ENCODE measurements at places on chromosomes 12 and 14.

DNA sequence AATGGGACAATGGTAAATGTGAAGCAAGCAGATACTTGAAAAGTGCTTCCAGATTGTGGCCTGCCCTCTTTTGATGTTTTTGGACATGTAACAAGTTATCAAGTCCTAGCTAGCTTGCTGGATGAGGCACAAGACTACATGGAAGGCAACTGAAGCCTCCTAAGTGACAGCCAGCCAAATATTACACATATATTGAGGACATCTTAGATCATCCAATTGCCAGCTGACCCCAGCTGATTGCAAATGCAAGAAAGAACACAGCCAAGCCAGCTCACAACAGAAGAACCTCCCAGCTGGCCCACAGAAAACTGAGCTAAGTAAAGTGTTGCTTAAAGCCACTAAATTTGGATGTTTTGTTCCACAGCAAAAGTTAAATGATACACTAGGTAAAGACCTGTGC, 156.9 kb downstream of the SRGAP1 start:
- DNase-seq: no peak

- no peak for DNase-seq
Measured at GRCh38 chr14:100581228-100582145, 5.7 kb downstream of the BEGAIN start.

DNA sequence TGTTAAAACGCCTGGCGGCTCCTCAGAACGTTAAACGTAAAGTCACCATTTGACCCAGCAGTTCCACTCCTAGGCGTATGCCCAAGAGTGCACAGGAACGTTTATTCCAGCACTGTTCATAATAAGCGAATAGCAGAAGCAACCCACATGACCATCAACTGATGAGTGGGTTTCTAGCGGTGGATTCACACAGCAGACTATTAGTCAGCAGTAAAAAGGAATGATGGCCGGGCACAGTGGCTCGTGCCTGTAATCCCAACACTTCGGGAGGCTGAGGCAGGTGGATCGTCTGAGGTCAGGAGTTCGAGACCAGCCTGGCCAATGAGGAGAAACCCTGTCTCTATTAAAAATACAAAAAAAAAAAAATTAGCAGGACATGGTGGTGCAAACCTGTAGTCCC, 22.4 kb upstream of the FBRSL1 start:
- DNase-seq: no peak

DNA sequence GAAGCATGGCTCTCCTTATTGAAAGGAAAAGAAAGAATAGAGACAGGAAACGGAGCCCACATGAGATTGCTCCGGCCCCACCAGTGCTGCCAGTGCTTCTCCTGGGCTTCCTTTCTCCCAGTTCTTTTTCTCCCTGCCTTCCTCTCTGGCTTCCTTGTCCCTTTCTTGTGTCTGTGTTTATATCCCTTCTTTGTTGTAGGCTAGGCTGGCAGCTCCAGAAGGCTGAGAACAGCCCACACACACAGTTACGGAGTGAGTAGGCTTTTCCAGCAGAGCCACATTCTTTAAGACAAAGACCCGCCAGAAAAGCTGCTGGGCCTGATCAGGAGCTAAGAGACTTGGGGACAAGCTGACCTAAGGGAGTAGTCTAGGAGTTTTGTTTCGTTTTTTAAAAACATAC, 13.0 kb downstream of the CIPC start:
- DNase-seq: no peak

DNA sequence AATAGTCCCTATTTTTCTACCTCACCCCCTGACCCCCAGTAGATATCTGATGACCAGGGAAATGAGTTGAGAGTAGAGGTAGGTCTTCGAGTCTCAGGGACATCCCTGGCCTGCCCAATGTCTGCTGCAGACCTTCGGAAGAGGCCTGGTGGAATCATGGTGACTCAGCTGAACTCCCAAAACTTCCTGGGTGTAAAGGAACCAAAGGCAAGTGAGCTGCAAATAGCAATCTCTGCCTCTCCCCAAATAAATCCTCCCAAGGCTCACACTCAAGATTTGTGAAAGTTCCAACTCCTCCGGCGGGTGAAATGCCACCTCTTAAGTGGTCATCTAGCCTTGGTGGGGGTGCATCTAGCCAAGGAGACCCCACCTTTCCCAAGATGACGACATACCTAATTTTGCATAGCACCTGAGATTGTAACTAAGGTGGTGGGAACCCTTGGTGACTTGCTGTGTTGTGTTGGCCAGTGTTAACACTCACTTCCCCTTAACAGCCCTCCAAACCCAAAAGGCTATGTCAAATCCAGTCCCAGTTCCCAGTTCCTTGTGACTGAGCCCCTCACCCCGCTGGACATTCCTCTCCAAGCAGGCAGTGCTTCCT, 6.3 kb downstream of the ZFP36L1 start:
- DNase-seq: no peak

DNA sequence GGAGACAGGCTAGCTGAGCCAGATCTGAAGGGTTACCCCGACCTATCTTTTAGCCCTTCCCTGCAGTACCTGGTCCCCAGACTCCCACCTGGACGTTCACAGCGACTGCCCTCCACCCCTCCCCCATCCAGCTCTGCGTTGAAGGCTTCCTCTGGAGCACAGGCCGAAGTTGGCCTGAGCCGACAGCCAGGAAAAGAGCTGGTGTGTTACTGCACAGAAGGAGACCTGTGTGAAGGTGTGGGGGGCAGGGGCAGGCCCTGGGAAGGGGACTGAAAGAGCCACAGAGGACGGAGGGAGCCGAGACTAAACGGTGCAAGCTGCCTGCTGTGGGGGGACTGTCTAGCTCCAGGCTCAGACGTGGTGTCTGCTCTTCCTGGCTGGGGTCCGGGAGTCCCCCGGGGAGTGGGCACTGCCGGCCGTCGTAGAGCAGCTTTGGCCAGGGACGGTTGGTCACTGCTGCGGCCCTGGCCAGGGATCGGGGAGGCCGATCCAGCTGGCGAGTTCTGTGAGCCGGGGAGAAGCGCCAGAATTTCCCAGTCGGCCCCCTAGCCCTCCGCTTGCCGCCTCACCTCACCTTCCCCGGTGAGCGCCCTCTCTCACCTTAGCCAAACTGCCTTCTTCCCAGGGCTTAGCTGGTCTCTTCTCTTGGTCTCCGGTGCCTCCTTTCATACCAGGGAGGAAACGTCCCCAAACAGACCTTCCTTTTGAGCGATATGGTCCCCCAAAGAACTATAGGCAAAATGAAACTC, 899 bp upstream of the COL2A1 start:
- no peak for DNase-seq

GRCh38 chr12:49865782-49866135, 22.9 kb upstream of the BCDIN3D start:
- DNase-seq: no peak

DNA sequence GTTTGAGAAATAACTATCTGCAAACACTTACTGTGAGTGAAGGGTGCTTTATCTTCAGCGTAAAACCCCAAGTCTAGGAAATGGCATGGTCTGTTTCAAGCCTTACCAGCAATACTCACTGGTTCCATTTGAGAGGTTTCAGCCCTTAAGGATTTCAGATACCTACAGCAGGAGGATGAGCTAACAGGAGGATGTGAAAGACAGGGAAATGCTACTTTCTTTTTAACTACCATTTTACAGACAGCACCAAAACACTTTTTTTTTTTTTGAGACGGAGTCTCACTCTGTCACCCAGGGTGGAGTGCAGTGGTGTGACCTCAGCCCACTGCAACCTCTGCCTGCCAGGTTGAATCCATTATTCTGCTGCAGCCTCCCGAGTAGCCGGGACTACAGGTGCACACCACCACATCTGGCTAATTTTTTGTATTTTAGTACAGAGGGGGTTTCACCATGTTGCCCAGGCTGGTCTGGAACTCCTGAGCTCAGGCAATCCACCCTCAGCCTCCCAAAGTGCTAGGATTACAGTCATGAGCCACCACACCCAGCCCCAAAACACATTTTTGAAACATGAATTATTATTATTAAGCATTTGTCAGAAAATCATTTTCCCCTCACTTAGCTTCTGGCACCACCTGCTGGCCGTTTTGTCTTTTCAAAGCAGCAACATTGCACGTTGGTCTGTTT, 4.6 kb downstream of the MTRFR start:
- peak; percentile 58 for DNase-seq

GRCh38 chr12:112446008-112446725, 27.4 kb downstream of the PTPN11 start:
- DNase-seq: no peak

DNA sequence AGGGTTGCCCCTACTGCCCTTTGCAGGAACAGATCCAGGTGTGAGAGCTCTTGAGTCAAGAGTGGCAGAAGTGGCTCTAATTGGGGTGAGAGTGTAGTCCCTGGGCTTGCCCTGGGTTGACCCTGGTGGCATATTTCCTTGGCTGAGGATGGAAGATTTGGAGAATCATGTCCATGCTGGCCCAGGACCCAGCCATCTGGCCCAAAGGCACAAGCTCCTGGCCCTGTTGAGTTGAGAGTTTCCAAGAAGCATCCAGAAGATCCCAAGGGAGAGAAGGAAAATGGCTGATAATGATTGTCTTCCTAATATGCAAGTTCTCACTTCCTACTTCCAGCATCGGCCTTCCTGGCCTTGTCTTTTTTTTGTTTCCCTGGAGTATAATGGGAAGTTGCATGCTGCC, 55.5 kb upstream of the SRSF5 start:
- DNase-seq: no peak

DNA sequence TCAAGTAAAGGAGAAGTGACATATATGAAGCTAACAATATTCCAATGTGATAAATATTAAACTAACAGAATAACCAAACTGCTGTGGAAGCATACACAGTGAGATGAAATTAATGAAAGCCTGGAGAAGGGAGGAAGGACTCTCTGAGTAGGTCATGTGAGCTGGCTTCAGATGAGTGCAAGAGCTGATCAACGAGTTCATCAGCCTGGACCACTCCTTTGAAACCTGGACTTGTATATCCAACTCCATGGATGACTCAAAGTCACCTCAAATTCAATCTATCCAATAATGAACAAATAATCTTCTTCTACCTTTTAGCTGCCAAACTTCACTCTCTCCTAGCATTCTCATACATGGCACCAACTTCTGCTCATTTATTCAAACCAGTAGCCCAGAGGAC, 246.1 kb downstream of the SSPN start:
- no peak for DNase-seq

- DNase-seq: no peak
Measured at GRCh38 chr14:96243785-96244184, 12.2 kb upstream of the BDKRB1 start.

GRCh38 chr14:94341656-94342333, 18.7 kb upstream of the SERPINA6 start:
- DNase-seq: no peak

DNA sequence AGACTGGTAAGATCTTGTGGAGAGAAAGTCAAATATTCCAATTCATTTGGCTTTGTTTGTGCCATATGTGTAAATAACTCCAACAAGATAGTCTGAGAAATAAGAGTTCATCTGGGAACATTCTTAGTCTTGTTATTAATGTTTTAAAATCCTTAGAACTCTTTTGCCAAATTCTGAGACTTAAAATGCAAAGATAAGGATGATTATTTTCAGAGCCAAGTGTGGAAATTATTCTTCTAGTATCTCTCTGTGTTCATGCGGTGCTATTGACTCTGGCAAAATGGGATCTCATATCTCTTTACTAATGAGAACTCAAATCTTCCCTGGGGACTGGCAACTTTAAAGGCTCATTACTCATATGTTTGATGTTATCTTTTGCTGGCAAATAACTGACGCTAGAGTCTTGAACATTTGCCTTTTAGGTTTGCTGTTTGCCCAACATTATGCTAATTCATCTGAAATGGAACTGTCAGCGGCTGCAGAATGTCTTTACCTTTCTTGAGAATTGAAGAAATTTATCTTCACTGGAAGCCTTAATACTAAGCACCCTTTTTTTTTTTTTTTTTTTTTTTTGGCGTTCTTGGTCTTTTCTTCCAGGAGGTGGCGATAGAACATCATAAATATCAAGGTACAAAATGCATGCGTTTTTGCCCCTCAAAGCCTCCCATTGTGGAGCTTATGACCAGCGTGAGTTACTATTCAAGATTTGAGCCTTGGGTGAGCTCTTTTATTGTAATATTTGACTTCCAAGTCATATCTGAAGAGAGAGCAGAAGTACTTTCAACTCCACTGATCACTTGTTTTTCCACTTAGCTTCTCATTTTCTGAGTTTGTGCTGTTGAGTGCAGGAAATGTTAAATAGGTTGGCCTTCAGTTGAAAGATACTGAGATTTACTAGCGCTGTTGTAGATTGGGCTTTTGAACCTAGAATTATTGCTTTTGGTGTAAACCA, 86.5 kb downstream of the CAND1 start:
- no peak for DNase-seq

- no peak for DNase-seq
Measured at GRCh38 chr12:26666286-26666685, 166.7 kb downstream of the ITPR2 start.

- no peak for DNase-seq
Measured at GRCh38 chr14:64824471-64824870, 55.2 kb downstream of the SPTB start.

- DNase-seq: no peak
Measured at GRCh38 chr12:106080041-106080790, 58.5 kb downstream of the NUAK1 start.

DNA sequence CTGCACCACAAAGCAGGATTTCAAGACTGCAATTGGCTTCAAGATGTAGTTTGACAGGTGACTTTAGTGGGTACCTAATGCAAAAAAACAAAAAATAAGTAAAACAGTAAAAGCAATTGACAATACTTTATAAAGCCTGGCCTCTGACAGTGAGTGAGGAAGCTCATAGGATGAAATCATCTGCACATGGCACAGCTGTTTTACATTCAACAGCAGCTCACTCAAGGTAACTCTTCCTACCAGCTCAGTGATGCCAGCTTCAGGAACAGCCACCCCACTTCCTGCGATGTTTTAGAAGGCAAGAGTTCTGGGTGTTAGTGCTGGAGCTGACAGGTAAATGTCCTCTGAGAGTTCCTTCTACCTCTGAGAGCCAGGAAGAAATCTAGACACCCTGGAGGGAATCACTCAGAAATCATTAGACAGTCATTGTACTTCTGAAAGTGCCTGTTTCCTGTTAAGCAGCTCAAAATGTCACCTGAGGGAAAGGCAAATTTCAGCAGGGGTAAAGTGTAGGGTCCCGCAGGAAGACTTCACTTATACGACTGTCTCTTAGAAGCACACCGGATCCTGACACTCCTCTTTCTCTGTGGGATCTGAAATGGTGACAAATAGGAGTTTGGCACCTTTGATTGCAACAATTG, 99.9 kb downstream of the FOXN3 start:
- DNase-seq: no peak

DNA sequence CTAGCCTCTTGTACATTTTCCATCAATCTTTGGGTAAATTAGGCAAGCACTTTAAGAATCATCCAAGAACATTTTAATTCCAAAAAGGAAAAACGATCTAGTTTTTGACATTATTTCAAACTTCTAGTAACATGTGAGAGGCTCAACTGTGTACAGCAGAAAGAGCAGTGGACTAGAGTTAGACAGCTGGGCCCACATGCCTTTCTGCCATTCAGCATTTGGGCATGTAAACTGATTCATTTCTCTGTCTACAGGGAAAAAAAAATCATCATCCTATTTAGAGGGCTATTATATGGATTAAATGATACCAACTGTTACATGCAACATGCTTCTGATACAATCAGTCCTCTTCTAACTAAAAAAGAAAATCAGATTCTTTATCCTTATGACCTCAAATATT, 17.7 kb downstream of the ATP2B1 start:
- DNase-seq: no peak

Measured in activated T-helper 1 cell treated with anti-CD3 and anti-CD28 coated beads, Interleukin-2, amount 50 U/mL, for 16 hours (primary cell).